Esophagus squamous epithelium (tissue), 5 donors: ENCODE measurements at places on chromosomes 3 and 15. TPM values are rescaled to one million over a fixed set of nuclear protein-coding genes. Genes with fewer than 3 reads are reported as not detected.

ITIH4 gene
- 1.2 TPM for total RNA-seq

GPR156 gene
- 0.94 TPM for total RNA-seq

CRYGS gene
- total RNA-seq: 1.3 TPM

ARL14 gene
- total RNA-seq: not detected

GRCh38 chr15:64975390-64975789 is 14.3 kb downstream of the SPG21 start:
- no peaks in the 10 kb centered on the region for H3K27me3 ChIP-seq
- no peak for DNase-seq
- H3K27ac ChIP-seq: no peak overlapping the region
- no peaks in the 10 kb centered on the region for H3K4me1 ChIP-seq

- DNase-seq: no peak
- H3K4me1 ChIP-seq: no peaks in the 10 kb centered on the region
- no peaks in the 10 kb centered on the region for H3K27me3 ChIP-seq
- no peak overlapping the region for H3K4me3 ChIP-seq
- H3K27ac ChIP-seq: no peak overlapping the region
These were observed 136.2 kb downstream of the SUCLG2 start for GRCh38 chr3:67518236-67518635.
